ENCODE measurements at places on chromosomes 16 and 17.
A peak's percentile ranks its signal among the peaks of the same experiment; 100 is the strongest.

DNA sequence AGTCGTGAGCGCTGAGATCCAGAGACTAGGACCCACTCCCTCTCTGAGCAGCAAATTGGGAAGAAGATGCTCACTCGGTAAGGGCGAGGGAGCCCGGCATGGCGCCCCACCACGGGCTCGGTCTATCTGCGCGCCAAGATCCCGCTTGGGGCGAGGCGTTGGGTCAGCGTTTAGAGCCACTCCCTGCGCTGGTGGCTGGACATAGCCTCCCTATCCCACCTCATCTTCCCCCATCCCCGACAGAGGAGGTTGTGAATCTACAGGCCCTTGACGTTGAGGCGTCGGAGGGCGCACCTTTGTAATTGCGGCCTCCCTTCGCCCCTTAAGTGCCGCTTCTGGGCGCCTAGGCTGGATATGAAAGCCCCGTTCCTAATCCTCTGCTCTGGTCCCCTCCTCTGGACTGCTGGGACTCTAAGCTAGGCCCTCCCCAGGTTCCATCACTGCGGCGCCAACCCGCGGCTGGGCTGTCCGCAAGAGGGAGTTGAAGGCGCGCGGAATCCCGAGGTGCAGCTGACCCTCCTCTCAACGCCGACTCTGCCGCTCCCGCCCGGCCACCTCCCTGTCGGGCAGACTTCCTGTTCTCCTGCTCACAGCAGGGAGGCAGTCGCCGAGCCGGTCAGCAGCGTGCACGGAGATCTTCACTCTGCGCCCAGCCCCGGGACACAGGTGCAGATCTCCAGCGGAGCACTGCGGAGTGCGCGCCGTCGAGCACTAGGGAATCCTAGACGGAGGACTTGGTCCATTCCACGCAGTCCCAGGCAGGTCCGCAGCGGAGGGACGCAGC is 16.1 kb upstream of the HOXB9 start:
- DNase-seq: no peak

GRCh38 chr17:55563363-55563762 is 52.1 kb upstream of the SMIM36 start:
- no peak for DNase-seq

GRCh38 chr17:83031321-83031945 is 48.0 kb upstream of the METRNL start:
- DNase-seq: no peak

DNA sequence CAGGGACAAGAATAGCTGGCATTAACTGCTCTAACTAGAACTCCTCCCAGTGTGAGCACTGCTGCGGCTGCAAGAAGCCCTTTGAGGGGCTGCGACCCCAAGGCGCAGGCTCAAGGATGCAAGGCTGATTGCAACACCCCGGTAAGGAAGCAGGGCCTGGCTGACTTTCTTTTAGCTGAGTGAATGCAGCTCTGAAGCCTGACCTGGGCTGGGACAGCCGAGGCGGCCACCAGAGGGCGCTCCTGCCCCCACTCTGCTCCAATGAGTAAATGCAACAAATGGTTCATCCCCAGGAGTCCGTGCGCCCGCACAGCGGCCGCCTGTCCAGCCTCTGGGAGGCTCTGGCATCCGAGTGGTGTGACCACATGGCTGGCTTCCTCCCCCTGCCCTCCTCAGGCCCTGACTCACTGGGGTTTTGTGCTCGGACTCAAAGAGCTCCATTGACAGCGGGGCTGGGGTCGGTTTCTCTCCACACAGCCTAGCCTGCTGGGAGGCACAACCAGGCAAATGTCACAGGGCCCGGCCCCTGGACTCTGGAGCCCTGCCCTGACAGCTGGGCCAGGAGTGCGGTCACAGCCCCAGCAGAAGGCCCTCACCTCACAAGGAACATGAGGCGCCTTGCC is at the start of gene SMIM5:
Gene SMIM5, plus strand, starts transcription at position 572 of the 623 bp plus-strand sequence. CDS start 6,768 bp downstream, outside the sequence.
- DNase-seq: peak; percentile 91

DNA sequence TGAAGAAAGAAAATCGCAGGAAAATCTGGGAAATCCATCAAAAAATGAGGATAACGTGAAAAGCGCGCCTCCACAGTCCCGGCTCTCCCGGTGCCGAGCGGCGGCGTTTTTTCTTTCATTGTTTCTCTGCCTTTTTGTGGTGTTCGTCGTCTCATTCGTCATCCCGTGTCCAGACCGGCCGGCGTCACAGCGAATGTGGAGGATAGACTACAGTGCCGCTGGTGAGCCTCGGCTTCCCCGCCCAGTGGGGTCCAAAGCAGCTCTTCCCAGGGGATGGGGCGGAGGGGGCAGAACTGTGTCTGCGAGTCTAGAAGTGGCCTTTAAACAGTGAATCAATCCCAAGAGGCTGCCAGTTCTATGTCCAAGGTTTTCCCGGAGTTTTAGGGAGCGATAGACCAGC is 19.8 kb downstream of the FAM234A start:
- DNase-seq: no peak

- no peak for DNase-seq
Observed at GRCh38 chr17:15952916-15953790, 8.2 kb downstream of the ADORA2B start.

- no peak for DNase-seq
Observed at GRCh38 chr16:50083996-50084395, 18.2 kb downstream of the HEATR3 start.

DNA sequence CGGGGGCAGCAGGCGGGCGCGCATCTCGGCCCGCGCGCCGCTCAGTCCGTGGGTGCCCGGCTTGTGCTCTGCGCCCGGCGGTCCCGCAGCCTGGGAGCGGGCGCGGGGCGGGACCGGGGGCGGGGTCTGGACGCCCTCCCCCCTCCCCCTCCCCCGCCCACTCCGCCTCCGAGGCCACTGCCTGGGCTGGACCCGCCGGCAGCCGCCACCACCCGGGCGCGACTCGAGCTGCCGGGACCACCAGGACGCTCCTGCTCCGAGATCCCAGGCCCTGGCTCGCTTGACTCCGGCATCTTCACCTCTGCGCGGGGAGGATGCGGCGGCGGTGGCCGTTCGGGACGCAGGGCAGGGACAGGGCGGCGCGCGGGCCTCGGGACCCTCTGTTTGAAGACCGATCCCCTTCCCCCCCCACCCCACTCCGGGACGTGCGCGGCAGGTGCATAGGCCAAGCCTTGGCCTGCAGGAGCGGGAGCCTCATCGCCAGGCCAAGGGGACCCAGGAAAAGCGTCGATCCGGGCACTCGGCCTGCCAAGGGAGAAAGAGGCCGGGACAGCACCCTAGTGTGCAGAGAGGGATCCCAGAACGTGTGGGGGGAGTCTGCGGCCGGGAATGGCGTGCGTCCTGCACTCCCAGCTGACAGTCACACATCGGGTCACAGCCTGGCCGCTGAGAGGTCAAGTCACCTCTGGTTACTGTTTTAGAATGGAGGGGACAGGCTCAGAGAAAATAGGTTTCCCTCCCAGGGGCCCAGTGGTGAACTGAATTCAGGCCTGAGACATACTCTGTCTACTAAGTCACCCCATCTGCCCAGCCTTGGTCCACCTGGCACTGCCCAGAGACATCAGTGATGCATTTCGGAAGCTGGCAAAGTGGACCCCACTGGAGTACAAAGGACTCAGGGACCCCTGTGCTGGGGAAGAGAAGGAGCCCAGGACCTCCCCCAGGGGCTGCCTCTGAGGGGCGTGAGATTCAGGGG is at the start of gene HS3ST6:
Gene HS3ST6, minus strand, starts transcription at position 65 of the 976 bp plus-strand sequence. CDS start 92 bp downstream, outside the sequence.
- DNase-seq: peak; percentile 44

DNA sequence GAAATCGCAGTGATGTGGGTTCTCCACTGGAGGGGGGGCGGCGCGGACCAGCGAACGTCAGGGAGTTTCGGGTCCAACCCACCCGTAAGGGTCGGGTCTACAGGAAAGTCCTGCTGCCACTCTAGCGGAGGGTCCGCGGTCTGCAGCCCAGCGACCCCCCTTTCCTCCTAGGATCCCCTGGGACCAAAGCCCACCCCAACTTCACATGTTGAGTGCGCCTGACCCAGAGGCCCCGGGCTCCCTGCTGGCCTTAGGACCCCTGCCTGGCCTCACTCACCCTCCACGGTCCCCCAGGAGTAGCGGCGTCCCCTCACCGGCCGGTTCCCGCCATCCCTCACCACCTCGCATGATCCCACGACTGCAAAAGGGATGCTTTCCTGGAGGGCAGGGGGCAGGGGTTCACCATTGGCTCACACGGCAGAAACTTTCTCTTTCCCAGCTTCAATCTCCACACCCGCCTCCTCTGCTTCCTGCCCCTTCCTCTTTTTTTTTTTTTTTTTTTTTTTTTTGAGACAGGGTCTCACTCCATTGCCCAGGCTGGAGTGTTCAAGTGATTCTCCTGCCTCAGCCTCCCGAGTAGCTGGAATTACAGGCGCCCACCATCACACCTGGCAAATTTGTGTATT is 3.1 kb downstream of the SEPTIN1 start:
- DNase-seq: no peak

DNA sequence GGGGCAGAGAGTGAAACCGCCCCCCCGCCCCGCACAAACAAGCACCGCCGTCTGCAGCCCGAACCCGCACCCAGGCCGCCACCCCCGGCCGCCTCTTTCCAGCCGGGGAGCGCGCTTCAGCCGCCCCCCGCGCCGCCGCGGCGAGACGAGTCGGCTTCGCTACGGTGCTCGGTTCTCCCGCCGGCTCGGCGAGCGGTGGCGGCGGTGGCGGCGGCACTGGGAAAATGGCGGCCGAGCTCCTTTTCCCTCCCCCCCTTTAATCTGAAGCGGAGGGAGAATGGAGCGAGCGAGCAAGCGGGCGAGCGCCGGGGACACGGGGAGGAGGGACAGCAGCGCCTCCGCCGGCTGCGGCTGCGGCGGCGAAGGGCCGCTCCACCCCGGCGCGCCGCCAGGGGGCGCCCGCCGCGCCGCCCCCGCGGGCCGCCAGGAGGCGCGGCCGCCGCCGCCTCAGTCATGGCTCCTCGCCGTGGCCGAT is at the start of gene KANSL1:
Gene KANSL1, minus strand, starts transcription at position 279 of the 475 bp plus-strand sequence. CDS start 21,286 bp downstream, outside the sequence.
- DNase-seq: peak; percentile 99

GRCh38 chr16:66167564-66168291 is 198.8 kb upstream of the CDH5 start:
- DNase-seq: no peak

DNA sequence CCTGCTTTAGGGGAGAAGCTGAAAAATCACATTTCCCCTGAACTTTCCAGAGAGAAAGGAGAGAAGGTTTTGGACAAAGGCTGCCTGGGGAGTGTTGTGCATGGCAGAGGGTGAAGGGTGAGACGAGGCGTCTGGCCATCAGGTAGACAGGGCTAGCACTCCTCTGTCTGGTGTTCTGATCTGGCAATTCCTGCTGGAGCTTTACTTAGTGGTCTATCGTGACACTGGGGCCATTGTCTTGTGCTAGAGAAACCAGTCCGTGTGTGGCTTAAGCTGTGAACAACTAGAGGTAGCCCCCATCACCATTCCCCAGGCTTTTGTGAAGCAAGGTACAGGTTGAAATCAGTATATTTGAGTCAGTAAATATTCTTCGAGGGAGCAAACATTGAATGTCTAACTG is 8.5 kb downstream of the RHBDL3 start:
- no peak for DNase-seq

DNA sequence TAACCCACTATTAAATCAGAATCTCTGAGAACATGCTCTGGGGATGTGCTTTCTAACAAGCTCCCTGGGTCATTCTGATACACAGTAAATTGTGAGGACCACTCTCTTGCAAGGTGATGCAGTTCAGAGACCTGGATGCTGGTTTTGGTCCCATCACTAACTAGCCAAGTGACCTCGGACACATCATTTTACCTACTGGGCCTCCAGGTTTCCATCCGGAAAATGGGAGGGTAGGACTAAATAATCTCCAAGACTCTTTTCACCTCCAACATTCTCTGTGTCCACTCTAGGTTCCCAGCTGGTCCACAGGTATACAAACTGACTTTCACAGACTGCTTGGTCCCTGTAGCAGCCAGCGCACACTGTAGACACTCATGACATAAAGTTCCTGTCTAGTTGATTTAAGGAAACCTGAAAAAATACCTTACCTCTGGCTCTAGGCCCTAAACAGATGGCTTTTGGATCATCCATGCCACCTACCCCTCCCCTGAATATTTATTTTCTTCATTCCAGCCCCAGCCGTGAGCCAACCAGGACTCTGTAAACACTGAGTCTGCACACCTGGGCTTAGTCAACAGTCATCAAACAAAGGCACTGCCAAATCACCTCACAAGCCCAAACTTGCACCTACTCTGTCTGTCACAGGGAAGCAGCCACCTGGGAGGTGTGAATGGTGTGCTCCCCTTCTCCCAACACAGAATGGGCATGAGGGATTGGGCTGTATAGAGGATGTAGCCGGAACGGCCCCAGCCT is 51.3 kb upstream of the MRPS23 start:
- peak; percentile 100 for DNase-seq

DNA sequence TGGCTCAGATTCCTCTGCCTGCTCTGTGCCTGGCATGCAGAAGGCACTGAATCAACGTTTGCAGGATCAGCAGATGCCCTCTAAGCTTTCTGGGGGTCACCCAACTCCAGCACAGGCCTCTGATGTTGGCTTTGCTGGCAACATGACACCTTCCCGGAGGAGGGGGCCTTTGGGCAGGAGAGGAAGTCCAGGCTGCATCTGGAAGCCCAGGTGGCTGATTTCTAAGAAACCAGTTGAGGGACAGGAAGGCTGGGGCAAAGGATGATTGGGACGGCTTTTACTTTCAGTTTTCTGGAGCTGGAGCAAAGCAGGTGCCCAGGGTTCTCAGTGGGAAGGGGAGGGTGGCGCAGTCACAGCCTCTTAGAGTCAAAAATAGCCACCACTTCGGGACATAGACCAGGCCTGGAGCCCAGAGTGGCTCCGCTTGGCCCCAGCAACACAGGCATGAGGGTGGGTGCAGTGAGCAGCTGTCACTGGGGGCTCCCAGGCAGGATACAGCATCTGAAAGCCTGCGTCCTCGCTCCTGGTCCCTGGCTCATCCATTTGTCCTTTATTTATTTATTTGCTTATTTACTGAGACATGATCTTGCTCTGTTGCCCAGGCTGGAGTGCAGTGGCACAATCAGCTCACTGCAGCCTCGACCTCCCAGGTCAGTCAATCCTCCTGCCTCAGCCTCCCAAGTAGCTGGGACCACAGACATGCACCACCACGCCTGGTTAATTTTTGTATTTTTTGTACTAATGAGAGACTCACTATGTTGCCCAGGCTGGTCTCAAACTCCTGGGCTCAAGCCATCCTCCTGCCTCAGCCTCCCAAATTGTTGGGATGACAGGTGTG is 15.1 kb downstream of the SOCS1 start:
- DNase-seq: peak; percentile 39

DNA sequence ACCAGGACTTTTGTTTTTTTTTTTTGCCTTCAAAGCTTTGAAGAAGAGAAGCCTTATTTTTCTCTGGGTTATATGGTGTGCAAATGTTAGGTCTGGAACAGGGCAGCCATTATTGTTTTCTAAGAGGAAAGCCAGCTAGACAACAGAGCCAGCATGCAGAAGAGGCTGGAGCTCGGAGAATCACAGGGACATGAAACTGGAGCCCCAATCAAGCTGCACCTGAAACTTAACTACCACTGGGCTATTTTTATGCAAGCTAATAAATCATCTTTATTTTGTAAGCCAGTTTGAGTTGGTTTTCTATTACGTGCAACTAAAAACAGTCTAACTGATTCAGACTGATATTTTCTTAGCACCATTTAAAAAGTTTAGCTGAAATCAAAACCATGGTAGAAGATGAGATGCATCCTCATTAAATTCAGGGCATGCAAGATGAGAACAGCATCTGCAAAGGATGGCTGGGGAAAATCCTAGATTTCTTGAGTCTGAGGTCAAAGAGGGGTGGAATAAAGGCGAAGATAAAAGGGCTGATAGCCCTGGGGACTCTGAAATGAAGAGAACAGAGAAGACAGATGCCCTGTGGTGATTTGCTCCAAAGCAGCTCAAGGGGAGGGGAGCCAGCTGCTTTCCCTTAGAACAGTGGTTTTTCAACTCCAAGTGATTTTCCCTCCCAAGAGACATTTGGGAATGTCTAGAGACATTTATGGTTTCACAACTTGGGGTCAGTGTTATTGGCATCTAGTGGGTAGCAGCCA is 177.1 kb upstream of the WSCD1 start:
- DNase-seq: peak; percentile 24
